ENCODE measurements at places on chromosomes 5 and 9. TPM values are rescaled to one million over a fixed set of nuclear protein-coding genes. Genes with fewer than 3 reads are reported as not detected.
A peak's percentile ranks its signal among the peaks of the same experiment; 100 is the strongest.

DNA sequence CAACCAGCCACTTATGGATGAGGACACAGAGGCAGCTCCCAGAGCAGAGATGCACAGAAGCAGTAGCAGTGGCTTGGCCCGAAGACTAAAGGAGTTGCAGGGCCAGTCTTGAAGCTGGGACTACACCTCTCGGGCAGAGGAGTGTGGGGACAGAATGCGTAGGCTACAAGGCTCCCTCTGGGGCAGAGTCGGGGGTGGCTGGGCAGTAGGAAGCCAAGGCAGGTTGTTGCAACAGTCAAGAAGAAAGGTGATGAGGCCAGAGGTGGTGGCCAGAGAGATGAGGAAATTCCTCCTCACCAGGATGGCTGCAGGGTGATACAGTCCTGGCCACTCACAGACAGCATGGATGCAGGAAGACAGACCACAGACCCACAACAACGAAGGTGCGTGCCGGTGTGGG, 4.9 kb upstream of the N4BP3 start:
- no peak for DNase-seq

DNA sequence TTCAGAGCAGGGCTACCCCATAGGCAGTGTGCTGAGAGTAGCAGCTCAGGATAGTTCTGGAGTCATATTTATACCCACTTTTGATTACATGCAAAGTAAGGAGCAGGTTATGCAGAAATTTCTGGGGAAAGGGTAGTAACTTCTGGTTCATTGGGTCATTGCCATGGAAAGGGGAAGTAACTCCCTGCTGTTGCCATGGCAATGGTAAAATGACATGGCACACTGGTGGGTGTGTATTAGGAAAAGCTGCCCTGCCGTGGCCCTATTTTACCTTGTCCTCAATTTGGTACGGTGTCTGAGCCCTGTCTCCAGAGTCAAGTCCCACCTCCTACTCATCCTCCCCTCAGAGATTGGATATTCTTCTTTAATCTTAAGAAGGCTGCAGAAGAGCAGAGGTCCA, 526.7 kb upstream of the TYRP1 start:
- no peak for DNase-seq

- peak; percentile 40 for DNase-seq
These were observed 19.5 kb upstream of the RPL26L1 start for GRCh38 chr5:172939611-172940267.

- no peak for DNase-seq
These were observed 7.0 kb downstream of the PAM start for GRCh38 chr5:102762095-102762534.

- DNase-seq: no peak
These were observed 511 bp downstream of the SEMA5A start for GRCh38 chr5:9545136-9545991.

TMEM171 gene
- 0.43 TPM for total RNA-seq

DPP7 gene
- total RNA-seq: 99.1 TPM

TRAPPC13 gene
- total RNA-seq: 9.8 TPM

Data from pancreas (tissue), 10 donors.